ENCODE measurements at places on chromosomes 5 and 9.

GRCh38 chr5:10248378-10249260 is 1.1 kb downstream of the ATPSCKMT start:
- DNase-seq: no peak

- no peak for DNase-seq
Measured at GRCh38 chr5:122412966-122413365, 100.9 kb downstream of the SNCAIP start.

DNA sequence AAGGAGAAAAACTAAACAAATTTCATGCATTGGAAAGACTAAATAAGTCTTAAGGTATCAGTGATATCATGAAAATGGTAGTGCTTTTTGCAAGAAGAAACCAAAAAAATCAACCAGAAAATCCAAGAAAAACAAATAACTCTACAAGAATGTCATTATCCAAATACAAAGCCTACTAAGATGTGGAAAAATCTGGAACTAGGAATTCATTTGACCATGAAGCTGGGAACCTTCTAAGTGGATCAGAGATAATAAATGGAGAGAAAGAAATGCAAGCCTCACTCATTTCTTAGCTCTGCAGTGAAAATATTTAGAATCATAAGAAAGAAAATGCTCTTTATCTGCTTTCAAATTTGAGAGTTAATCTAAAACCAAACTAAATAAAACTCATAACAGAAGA is 51.3 kb downstream of the RASEF start:
- DNase-seq: no peak

DNA sequence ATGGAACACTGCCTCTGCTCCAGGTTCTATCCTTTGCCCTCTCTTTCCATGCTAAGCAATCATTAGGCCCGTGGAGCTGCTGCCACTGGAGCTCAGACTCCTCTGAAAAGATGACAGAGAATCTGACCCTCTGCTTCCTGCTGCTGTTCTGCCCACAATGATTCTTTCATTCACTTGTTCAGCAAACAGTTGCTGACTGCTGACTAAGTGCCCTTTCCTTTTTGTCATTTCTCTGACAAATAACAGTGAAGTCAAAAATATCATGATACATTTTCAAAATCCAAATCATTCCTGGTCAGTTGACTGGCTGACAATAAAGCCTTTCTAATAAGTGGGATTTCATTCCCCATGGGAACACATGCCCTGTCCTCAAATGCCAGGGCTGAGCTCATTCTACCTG is 110.1 kb downstream of the SIL1 start:
- DNase-seq: no peak

DNA sequence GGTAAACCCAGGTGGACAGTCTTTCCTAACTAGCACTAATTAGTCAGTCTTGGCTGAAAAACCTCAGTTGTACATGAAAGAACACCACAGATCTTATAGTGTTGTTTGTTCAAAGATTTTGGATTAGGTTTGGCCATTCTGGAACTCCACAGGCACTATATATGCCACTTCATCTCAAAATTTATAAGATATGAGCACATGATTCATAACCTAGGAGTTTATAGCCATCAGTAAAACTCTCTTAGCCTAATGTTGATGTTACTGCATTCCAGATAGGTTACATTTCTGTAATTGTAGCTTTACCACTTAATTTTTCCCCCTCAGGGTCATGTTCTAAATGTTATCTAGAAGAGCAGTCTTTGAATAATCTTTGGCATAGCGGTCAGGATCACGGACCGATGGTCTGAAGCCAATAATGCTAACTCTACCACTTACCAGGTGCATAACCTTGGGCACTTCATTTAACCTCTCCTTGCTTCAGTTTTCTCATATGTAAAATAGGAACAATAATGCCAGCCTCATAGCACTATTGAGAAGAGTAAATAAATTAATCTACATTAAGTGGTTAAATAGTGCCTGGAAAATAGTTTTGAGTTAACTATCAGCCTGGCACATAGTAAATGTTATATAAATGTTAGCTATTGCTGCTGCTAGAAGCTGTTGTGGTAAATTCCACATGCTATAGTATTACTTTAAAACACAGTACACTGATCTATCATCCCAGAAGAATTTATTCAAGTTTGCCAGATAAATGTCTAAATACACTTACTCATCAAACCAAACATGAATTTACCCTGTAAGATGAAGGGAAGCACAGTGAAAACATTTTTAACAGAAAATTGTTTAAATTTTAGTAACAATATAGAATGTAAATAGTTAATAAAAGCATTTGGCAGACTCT is 743.9 kb downstream of the NR2F1-AS1 start:
- DNase-seq: peak; percentile 74

DNA sequence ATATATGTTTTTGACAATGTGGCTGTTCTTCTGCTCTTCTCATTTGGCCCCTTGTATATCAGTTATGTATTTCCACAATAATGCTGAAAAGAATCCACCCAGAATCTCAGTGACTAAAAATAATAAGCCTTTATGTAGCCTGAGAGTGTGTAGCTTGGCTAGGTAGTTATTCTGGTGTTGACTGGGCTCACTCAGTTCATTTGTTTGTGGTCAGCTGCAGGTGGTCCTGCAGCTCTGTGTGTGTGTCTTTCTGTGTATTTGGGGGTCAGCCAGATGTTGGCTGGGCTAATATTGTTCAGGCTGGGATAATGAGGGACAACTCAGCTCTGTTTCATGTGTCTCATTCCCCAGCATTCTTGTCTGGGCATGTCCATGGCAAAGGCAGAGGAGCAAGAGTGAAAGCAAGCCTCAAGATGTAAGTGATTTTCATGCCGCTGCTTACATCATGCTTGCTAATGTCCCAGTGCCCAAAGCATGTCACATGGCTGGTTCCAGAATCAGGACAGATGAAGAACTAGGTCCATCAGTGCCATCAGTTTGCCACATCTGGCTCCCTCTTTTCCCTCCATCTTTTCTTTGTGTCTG is 162.8 kb downstream of the KCTD16 start:
- peak; percentile 3 for DNase-seq

GRCh38 chr5:96745025-96745424 is 62.7 kb downstream of the ERAP1 start:
- DNase-seq: no peak

- DNase-seq: no peak
Measured at GRCh38 chr5:168939156-168939800, 360.1 kb upstream of the PANK3 start.

DNA sequence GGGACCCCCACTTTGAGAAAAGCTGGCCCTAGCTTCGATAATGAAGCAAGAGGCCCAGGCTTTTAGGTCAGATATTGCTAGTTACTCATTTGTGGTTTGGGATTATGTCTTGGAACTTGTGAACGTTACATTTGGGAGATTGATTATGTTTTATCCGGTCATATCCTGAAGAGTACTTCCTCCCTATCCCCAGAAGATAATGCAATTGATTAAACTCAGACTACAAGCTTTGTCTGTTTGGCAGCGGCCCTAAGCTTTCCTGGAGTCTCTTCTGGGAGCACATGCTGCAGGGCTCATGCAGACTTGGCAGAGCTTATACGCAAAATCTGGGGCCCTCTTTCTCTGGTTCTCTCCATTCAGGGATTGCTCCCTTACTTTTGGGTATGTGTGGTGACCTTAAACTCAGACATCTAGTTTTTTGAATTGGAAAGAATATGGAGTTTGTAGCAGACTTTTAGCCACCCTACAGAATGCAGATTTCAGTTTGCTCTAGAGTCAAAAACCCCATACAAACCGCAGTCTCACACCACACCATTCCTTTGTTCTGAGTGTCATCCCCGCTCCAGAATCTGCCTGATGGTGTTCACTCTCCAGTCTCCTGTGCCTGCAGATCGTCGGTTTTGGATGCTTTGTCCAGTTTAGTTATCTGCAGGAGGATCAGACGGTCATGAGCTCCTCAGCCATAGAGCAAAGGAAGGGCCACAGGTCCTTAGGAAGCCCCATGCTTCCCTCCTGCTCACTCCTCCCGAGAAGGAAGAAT is 449.5 kb upstream of the TRPC7 start:
- peak; percentile 86 for DNase-seq

DNA sequence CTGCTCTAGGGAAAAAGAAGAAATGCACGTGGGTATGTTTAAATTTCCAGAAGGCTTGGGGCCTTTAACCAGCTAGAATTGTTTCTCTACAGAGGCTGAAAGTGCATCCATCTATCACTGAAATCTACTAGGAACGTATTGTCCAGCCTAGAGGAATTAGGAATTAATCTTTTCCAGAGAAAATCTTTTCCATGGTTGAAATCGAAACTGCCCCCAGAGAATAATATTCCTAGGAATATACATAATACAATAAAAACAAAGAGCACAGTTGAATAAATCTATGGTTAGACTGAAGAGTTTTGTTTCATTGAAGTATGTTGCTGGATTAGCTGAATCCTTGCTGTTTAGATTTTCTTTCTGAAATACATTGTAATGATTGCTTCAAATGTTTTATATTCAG is 378.5 kb downstream of the PLK2 start:
- no peak for DNase-seq

DNA sequence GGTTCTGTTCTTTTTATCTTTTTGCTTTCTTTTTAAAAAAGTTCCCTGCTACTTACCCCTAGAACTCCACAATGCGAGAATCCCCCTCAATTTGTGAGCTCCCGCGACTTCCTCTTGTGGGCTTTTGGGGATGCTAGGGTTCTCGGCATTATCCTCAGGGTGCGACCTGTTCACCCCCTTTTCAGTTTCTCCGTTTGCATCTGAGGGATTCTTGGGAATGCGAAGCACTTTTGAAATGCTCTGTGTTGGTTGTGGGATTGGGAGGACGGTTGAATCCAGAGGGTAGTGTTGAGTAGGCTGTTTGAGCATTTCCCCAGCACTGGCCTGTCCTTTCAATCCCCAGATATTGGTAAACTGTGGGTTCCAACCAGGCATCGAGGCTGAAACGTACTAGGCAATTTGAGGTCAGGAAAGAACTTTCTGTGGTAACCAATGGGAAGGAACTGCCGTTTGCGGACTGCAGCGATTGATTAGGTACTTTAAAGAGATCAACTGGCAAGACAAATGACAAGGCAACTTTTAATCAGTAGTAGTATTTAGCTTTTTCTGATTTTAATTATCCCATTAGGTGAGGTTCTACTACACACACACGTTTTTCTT is 415 bp downstream of the XRCC4 start:
- peak; percentile 33 for DNase-seq

GRCh38 chr5:156208271-156208670 is 118.7 kb upstream of the SGCD start:
- DNase-seq: peak; percentile 11

DNA sequence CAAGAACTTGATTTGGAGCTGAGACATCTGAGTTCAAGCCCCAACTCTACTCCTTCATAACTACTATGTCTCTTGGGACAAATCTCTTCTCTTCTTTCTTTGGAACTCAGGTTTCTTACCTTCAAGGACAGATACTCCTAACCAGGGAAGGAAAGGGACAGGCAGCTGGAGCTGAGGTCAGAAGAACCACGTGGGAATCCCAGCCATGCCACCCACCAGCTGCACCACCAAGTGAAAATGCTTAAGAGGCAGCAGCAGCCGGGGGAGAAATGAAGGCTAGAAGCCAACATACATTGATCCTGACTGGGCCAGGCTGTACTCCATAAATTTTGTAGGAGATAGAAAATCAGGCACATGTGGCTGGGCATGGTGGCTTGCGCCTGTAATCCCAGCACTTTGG is 9.6 kb upstream of the OR5C1 start:
- DNase-seq: no peak

All from fibroblast of lung (primary cell).